ENCODE measurements at places on chromosomes 1 and 21.
A peak's percentile ranks its signal among the peaks of the same experiment; 100 is the strongest.

DNA sequence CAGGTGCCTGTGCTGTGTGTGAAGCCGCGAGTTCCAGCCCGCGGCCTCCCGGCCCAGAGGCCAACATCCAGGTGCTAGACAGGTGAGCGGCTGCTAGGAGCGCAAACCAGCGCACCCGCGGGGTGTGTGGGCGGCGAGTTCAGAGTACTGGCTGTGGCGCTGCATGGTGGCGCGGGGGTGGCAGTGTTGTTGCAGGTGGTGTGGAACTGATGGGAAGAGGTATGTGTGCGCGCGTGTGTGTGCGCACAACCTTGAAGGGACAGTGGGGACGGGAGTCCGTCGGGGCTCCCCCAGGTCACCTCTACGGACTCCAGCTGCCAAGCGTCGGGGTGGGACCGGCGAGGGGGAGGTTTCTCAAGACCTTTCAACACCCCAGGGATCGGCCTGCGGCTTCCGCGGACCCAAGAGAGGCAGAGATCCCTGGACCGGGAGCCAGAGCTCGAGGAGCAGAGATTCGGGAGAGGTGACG is 433 bp upstream of the DMBX1 start:
- DNase-seq, result no peak

- no peak for DNase-seq
These were observed 427.7 kb downstream of the MATN1 start for GRCh38 chr1:30295674-30296073.

- DNase-seq, result peak; percentile 86
These were observed 26.6 kb upstream of the DNM3 start for GRCh38 chr1:171814692-171815091.

DNA sequence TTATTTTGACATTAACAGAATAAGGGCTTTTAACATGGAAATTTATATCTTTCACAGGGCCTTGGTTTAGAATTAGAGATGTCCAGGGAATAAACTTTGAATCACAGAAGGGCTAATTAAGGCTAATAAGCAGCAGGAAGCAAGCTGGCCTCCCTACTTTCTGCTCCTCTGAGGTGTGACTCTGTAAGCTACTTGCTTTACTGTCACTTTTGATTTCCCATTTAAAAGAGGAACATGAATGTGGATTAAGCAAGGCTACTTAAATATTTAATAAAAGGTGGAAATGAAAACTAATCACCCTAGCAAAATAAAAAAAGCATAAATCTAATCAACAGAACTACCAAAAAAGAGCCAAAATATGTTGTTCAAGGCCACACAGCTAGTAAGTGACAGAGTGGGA is 28.9 kb upstream of the CD5L start:
- no peak for DNase-seq
